ENCODE measurements at places on chromosomes 3 and 15. TPM values are rescaled to one million over a fixed set of nuclear protein-coding genes. Genes with fewer than 3 reads are reported as not detected.

GRCh38 chr15:67880651-67881182 lies 40.9 kb upstream of the RNU6-1 start:
- no peak for DNase-seq

Gene TMOD3
- total RNA-seq: 48.9 TPM

DNA sequence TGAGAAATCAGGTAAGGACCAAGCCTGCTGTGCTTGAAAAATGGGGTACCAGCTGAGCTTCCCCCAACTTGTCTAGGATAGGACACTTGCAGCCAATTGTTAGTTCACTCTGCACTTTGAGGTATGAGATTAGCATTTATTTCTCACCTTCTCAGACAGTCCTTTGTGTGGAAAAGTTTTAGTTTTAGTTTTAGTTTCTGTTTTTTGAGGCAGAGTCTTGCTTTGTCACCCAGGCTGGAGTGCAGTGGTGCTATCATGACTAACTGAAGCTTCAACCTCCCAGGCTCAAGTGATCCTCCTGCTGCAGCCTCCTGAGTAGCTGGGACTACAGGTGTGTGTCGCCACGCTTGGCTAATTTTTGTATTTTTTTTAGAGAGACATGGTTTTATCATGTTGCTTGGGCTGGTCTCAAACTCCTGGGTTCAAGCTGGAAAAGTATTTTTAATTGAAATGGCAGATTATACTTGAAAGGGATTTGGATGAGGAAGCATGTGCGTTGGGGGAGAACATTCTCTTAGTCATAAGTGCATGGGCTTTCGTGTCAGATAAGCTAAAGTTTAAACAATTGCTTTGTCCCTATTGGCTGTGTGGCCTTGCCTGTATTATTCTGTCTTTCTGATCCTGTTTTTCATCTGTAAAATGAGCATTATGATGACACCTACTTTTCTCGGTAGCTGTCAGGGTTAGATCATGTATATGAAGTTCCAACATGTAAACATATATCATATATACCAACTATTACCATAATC lies 25.2 kb upstream of the CCK start:
- DNase-seq: no peak

- DNase-seq: peak; percentile 38
Observed at GRCh38 chr3:187994221-187995042, 159.5 kb upstream of the LPP start.

Gene SI
- total RNA-seq: not detected

Gene SERPINI1
- total RNA-seq: 1.2 TPM

DNA sequence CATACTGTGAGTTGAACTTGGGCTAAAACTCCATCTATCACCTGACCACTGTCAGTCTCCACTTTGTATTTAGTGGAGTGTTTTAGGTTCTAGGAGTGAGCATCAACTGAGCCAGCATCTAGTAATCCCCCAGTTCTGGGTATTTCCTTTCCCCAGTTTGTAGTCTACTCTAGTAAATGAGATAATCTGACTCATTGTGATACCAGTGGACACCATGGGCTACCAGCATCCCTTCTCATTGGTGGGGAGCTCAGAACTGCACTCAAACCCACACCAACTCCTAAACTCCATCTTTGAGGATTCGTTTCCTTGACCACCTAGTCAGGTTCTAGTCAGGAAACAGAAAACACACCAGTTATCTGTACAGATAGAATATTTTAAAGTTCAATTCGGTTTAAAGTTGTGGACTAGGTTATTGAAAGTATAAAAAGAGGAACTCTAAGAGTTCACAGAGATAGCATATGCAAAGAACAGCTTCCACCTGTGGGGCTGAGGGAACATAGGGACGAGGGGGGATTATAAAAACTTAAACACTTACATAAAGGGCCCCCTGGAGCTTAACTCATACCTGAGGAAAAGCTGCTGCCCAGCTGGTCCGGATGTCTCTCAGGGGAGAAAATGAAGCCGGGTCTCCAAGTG lies 36.0 kb downstream of the LEO1 start:
- no peak for DNase-seq

DNA sequence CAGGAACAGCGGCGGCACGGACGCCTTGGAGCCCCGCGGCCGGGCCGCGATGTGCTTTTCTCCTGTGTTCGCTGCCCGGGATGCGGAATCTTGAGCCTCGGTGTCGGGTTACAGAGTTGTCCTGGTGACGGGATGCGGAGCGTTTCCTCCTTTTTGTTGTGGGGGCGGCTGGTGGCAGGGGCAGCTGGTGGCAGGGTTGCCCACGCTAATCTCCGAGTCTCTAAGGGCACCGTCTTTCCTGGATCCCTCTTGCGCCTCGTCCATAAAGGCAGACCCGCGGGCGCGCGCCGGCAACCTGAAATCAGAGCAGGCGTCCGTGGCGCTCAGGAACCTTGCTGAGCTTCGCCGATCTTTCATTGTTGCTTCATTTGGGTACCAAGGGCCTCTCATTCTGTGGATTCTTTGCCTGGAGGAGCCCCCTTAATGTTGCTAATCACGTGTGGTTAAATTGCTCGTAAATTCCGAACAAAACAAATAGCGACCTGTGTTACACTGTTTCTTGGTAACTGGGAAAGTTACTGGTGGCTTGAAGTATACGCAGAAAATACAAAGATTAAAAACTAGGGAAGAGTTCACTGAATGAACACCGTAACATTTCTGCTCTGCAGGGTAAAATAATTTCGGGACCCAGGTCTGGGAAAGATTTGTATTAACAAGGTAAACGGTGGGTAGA lies 844 bp upstream of the PFN2 start:
- DNase-seq: peak; percentile 35

Gene ZNF502
- total RNA-seq: 2.4 TPM

GRCh38 chr15:77476995-77477394 lies 56.3 kb downstream of the HMG20A start:
- DNase-seq: no peak

DNA sequence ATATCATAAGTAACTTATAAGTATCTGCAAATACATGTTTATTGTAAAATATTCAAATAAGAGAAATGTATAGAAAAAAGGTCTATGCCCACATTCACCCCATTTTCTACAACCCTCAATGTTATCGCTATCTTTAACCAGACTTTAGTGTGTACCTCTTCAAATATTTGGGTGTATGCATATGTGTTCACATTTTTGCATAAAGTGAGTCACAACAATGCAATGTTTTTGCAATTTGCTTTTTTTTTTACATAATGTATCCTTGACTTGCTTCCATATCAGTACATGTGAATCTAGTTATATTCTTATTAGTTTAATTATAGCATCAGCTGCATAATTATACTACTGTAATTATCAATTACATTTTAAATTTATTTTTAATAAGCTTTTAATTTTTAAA lies 117.3 kb upstream of the LYSMD4 start:
- no peak for DNase-seq

Gene MRPS25
- 86.4 TPM for total RNA-seq

- no peak for DNase-seq
Observed at GRCh38 chr3:193825617-193826016, 232.6 kb downstream of the OPA1 start.

Gene FGD5
- 0.27 TPM for total RNA-seq

Gene LDHAL6B
- not detected for total RNA-seq

DNA sequence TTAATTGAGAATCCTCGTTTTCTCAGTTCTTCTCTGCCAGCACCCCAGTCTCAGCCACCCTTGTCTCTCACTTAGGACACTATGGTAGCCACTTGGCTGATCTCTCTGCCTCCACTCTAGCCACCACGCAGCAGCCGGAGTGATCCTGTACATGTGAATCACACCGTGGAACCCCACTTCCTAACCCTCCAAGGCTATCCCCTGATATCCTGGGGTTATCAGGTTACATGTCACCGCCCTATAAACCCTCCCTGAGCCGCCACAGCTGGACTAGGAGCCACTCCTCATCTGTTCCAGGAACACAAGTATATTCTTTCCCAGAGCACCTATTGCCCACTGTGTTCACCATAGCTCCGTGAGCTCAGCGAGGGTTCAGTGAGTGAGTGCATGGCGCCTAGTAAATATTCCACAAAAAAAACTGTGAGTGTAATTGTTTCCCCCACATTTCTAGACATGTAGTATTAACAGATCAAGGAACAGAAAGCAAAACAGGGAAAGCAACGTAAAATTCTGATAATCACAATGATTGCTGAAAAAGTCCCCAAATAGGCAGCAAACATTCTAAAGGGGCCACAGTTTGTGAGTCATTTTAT lies 661 bp upstream of the PARP14 start:
- peak; percentile 26 for DNase-seq

Gene WDR5B
- 2.5 TPM for total RNA-seq

DNA sequence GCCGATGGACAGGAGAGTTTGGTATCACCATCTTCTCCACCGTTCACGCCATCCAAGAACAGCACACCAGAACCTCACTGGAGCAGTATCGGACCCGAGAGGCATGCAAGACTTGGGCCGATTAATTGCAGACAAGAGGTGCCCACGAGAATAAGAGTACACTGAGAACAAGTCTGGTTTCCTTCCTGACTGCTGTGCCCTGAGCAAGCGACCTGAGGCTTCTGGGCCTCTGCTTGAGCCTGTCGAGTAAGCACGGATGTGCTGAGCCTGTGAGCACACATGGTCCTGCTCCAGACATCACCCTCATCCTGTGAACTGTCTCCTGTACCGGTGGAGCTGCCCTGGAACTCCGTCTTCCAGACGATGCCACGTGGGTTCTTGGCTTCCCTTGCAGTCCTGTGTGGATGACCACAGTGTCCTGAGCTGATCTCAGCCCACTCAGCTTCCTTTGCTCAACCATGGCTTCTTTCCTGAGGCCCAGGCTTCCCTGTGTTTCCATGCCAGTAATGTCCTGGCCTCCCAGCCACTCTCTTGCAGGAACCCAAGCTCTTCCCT lies 34.3 kb upstream of the SNRPA1 start:
- DNase-seq: no peak

GRCh38 chr3:11832981-11833905 lies 13.4 kb downstream of the TAMM41 start:
- no peak for DNase-seq

Gene IQCF5
- not detected for total RNA-seq

Gene TRANK1
- 17.2 TPM for total RNA-seq

GRCh38 chr3:139540651-139541531 lies 1.3 kb upstream of the RBP1 start:
- no peak for DNase-seq

DNA sequence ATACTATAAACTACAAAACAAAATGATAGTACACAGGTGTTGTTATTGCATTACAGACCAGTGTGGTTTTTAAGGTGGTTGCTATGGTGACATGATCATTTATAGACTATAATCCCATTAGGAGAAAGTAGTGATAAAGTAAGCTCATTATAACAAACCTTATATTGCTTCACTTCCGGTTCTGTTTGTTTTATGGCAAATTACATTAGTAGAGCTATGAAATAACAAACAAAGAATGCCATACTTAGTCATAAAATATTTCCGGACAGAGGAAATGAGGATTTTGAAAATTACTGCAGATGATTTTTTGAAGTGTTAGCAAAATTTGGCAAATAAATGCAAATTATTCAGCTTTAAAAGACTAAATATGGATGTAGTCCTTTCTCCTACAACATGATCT lies 640.4 kb upstream of the ARPP21 start:
- DNase-seq: no peak

DNA sequence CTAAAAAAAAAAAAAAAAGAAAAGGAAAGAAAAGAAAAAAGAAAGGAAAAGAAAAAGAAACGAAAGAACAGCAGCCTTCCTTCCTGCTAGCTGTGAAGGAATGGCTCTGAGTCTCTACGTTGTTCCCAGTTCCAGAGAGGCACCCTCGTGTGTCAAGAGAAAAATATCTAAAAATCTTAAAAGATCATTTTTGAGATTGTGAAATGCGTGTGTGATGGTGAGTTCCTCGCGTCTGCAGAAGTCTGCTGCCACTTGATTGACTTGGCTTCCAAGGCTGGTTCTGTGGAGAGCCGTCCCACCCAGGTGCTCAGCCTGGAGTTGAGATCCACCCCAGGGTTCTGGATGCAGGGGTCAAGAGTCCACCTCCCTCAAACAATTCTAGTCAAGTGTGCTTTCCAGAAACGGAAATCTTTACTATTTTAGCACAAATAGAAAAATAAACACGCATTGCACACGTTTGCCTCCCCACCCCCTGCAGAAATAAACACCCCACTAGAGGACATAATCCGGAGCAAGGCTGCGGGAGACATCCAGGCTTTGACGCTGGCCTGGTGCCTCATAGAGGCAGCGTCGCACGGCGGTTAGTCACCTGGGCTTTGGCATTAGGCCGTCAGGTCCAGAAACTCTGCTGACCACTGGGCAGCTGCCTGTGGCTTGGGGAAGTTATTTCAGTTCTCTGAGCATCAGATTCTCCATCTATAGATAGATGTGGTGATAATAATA lies 265.4 kb downstream of the FAM43A start:
- no peak for DNase-seq

DNA sequence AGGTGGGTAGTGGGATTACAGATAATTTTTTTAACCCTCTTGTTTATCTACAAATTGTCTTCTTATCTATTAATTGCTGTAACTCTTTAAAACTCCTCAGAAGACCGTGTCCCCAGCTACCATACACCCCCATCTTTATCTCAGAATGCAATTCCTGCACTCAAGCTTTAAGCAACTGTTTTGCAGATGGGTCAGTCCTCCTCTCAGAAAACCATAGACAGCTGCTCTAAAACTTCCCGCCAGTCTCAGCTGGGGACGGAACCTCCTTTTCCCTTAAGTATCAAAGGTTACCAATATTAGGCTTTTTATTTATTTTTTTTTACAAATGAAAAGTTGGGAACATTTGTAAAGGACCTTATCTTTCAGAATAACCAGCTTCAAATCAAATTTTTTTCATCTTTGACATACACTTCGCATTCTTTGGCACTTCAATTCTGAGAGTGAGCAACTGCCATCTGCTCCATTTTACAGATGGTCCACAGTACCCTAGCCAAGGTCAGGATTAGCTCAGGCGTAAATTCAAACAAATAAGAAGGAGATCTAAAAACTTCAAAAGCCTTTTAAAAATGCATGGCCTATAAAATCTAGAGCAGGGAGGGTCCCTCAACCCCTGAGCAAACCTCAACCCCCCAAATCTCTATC lies 1.3 kb downstream of the GATM start:
- no peak for DNase-seq

DNA sequence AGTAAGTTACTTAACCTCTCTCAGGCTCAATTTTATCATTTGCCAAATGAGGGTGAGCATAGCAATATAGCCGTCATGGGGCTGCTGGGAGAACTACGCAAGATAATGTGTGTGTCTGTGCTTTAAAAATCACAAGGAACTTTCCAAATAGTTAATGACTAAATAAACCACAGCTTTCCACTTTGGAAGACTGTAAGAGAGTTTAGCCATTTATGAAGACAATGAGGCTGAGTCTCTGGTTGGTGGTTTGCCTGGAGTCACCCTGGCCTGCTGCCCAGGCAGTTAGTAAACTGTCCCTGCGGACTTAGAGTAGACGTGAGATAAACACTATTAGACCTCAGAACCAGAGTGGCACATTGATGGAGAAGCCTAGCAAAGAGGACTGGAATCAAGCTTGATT lies 357.7 kb downstream of the CLSTN2 start:
- DNase-seq: no peak

Gene TRIM42
- total RNA-seq: not detected

- DNase-seq: no peak
Observed at GRCh38 chr15:92418864-92419263, 25.2 kb downstream of the ST8SIA2 start.

Gene COL6A6
- total RNA-seq: not detected

Measured in activated naive CD8-positive, alpha-beta T cell treated with anti-CD3 and anti-CD28 coated beads for 36 hours (primary cell).